Ovary (tissue), 10 donors: ENCODE measurements at places on chromosomes 1 and 21. TPM values are rescaled to one million over a fixed set of nuclear protein-coding genes. Genes with fewer than 3 reads are reported as not detected.

DNA sequence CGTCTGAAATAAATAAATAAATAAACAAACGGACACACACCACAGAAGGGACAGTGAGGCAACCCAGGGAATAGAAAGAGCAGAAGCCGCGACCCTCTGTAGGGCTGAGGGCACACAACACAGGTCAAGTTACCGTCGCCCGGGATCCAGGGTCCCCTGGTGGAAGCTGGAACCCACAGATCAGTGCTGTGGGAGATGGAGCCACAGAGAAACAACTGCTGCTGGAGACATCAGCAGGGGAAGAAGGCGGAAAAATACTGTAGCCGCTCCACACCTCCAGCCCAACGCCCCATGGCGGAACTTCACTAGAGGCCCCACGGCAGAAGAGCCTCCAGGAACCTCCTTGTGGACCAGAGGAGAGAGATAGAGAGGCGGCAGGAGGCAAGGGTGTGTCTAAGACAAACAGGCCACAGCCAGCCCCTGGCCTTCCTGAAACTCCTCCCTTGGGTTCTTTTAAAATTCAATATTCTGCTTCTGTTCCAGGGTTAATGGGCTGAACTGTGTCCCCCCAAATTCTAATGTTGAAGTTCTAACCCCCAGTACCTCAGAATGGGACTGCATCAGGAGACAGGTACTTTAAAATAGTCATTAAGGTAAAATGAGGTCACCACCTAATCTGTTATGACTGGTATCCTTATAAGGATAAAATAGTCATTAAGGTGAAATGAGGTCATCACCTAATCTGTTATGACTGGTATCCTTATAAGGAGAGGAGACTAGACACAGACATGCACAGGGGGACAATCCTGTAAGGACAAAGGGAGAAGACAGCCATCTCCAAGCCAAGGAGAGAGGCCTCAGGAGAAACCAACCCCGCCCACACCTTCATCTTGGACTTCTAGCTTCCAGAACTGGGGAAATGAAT is 7.7 kb upstream of the HLCS start:
- no peak for DNase-seq

DNA sequence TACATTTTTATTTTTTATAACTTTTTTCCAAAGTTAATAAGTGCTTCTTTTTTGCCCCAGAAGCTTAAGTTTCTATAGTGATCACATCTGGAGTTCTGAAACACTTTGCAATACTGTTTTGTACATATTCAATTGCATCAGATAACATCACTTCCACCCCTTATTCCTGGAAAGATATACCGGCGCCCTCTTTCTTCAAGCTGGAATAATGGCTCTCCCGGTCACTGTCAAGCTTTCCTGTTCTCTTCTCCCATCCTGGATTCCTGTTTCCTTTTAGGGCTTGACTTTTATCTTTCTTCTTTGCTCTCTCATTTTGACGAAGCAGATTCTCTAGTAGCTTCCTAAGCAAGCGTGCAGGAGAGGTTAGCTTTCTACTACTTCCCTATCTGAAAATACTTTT is 1866.8 kb downstream of the MRPL39 start:
- DNase-seq: no peak

Gene CNIH3
- total RNA-seq: 8.8 TPM

DNA sequence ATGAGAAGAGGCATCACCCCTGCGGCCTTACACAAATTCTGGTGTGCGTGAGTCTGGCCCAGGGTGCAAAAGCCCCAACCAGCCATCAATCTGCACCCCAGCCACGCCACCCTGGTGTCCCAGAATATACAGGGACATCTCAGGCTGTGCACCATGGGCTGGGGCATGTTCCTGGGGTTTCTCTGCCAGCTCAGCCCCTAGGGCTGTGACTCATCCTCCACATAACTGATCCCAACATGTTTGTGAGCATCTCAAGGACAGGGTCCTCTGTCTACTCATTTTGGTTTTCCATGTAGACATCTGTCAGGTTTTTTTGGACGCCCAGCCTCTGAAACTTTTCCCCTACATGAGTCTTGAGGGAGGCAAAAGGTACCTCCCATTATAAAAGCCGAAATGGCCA is 511 bp downstream of the ZNF683 start:
- DNase-seq: no peak

GRCh38 chr1:172382406-172382805 is 38.1 kb upstream of the C1orf105 start:
- no peak for DNase-seq

Gene CD160
- total RNA-seq: 0.20 TPM

Gene APCS
- total RNA-seq: 0.69 TPM

DNA sequence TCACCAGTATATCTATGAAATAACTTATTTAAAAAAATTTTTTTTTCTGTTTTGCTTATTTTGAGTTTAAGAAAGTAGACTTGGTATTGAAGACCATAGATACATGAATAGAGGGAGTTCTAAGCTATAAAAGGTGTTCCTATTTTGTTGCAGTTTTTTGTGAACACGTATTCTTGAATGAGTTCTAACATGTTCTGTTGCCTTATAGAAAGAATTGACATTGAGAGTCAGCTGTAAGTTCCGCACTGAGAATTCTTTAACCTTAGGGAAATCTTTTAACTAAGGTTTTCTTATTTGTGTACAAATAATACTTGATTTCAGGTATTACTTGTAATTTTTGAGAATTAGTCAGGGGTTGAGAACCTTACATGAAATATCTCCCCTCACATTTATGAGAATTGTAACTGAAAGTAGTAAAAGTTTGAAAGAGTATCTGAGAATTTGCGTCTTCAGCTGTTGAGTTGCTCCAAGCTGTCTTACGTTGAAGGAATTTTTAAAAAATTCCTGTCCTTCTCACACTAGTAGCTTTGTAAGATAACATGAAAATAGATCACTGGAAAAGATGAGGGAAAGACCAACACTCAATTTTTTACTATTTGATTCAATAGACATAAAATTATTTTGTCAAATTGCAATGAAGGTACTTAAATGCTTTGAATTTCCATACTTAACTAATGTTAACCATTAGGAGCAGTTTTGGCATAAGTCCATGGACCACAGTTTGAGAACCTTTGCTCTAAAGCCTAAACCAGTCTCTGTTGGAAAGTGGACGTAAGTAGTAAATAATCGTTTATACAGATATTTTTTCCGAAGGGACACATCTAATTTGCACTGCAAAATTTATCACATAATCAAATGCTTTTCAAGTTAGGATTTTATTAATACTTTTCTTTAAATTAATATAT is 3.8 kb downstream of the DR1 start:
- no peak for DNase-seq

GRCh38 chr1:214609692-214610091 is 6.7 kb downstream of the CENPF start:
- DNase-seq: no peak

DNA sequence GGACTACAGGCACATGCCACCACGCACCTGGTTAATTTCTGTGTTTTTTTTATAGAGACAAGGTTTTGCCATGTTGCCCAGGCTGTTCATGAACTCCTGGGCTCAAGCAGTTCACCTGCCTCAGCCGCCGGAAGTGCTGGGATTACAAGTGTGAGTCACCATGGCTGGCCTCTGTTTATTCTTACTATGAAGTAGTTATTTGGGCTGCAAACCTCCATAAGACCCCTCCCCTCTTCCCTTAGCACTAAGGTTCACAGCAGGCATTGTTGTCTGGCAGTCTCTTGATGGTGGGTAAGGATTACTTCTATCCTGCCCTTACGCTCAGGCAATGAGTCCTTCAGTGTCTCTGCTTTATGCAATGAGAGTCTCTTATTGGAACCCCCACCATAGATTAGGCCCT is 51.8 kb downstream of the ANGPTL1 start:
- DNase-seq: no peak

DNA sequence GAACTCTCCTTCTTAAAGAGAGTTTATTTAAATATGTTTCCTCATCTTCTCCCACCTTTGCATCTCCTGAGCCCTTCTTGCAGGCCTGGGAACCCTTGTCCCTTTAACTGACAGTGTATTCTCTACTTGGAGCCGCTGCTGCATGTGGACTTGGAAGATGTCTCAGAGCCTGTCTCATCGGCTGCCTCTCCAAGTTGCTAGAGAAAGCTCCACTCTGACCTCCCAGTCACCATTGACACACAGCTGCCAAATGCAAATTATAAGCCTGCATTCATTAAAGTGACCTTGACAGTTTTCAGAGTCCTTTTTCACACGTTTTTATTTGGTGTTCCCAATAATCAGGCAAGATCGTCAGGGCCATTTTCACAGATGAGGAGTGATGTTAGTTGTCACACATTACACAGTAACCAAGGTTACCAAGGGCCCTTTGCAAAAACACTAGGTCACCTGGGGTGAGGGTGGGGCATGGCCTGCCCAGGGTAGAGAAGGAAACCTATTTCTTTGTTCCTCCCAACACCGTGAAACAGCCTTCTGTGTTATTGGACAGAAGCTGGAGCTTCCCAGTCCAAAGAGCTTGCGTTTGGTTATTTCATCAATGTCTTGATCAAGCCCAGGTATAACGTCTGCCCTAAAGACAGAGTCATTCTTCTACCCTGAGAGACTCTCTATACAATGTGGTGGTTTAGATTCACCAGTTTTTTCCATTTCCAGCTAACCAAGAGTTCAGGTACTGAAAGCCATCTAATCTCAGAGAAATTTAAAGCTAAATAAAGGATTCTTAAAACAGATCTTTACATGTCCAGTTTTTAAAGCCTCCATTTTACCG is 164.1 kb downstream of the GALNT2 start:
- DNase-seq: no peak

DNA sequence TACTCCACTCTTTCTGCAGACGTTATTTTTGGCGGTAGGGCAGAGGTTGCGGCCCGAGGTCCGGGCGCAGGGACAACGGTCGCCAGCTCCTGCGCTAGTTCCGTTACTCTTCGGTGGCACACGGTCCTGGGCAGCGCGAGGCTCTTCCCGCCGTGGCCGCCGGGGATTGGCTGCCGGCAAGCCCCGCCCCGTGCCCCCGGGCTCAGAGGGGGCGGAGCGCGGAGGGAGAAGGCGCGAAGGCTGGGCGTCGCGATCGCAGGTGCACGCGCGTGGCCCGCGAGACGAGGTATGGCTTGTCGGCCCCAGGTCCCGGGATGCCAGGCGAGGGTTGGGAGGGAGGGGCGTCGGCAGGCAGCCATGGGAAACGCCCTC is 518 bp upstream of the SHE start:
- peak; percentile 49 for DNase-seq

- DNase-seq: no peak
Observed at GRCh38 chr1:60896701-60897363, 185.5 kb upstream of the NFIA start.

DNA sequence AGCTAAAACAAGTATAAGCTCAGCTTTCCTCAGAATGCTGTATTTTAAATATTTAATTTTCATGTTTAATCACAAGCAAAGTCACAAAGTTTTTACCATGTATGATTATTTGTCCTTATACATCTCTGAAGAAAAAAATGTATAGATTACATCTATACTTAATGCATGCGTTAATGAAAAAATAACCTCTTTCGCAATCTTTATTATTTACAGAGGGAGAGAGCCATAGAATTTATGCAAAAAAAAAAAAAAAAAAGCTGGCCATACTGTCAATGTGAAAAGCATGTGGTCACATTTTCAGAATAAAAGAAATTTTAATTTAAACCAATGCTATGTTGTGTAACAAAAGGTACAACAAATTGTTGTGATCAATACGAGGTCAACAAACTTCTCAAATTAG is 148.2 kb downstream of the AKT3 start:
- no peak for DNase-seq

GRCh38 chr1:50405814-50406213 is 17.4 kb downstream of the DMRTA2 start:
- DNase-seq: no peak

GRCh38 chr1:48344373-48344772 is 121.9 kb downstream of the SLC5A9 start:
- no peak for DNase-seq

Gene S100A7A
- total RNA-seq: not detected

GRCh38 chr1:46535063-46535462 is 16.4 kb downstream of the KNCN start:
- no peak for DNase-seq

- no peak for DNase-seq
Observed at GRCh38 chr1:77287535-77287934, 5.7 kb downstream of the AK5 start.

DNA sequence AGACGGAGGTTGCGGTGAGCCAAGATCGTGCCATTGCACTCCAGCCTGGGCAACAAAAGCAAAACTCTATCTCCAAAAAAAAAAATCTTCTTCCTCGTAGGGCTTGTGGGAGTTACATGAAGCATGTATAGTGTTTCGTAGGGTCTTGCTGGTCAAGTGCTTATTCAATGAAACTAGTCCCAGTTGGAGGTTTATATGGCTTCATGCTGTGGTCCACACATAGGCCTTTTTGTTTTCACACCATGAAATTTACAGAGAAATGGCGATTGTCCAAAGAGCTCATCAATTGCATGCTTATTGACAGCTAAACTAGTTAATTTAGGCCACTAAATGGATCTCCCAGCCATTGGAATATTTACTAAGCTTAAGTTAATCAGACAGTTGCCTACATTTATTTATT is 29.6 kb downstream of the HUNK start:
- no peak for DNase-seq

Gene FAAH
- 7.5 TPM for total RNA-seq

Gene CHI3L2
- 1.6 TPM for total RNA-seq

Gene HAO2
- total RNA-seq: 0.12 TPM

DNA sequence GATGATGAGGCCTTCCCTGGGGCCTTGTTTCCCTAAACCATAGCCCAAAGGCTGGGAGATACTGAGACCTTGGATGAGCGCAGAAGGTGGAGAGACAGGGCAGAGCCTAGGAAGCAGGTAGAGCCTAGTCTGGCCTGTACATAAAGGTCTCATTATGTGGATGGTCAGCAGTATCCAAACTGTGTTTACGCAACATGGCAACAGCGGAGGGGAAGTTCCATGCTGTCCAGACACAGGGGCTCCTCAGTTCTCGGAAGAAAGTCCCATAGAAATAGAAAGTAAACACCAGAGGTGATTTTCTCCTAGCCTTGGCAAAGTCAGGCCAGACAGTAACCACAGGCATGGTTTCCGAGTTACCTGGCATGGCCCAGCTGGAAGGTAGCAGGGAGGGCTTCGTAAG is 42.1 kb upstream of the MPZL1 start:
- DNase-seq: no peak

Gene UBIAD1
- total RNA-seq: 22.7 TPM

Gene A3GALT2
- not detected for total RNA-seq

DNA sequence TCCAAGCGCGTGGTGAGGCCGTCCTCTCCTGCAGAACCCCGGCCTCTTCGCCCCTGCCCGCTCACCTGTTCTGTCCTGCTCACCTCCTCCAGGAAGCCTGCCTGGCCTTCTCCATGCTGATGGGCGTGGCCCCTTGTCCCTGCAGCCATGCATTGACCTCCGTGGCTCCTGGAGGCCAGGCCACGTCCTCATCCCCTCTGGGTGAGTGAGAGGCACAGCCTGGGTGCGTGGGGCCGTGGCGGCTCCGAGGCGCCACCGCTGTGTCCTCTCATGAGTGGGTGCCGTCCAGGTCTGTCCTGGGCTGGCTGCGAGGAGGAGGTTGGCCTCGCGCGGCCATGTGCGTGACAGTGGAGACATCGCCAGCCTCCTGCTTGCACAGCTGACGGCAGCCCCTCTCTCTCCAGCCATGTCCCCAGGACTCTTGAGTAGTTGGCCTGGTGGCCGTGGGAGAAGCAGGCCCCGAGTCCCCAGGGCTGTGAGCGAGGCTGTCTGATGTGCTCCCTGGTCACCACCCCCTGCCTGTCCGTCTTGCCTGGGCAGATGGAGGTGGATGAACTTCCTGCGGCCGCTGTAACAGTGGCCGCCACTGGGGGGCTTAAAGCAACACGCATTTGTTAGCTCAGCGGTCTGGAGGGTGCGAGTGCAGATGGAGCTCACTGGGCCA is 58.1 kb downstream of the PRKCZ start:
- no peak for DNase-seq
